ENCODE measurements at places on chromosomes 6 and 20.

DNA sequence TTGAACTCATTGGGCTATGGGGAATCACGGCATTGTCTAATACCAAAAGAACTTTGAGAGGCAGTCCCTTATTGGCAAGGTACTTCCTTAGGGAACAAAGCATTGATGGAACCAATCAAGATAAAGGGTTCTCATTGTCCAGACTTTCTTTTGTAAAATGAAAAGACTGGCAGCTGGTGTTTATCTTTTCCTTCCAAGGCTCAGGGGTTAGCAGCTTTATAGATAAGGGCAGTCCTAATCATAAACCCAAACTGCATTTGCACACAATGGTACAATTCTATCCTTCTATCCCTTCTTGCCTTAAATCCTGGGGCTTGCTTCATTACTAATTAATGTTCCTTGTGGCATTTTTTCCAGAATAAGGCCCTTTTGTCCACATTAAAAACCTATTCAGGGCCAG, 28.6 kb downstream of the CDK19 start:
- no peak for DNase-seq

GRCh38 chr6:27168108-27168507, 79.4 kb upstream of the PRSS16 start:
- no peak for DNase-seq

DNA sequence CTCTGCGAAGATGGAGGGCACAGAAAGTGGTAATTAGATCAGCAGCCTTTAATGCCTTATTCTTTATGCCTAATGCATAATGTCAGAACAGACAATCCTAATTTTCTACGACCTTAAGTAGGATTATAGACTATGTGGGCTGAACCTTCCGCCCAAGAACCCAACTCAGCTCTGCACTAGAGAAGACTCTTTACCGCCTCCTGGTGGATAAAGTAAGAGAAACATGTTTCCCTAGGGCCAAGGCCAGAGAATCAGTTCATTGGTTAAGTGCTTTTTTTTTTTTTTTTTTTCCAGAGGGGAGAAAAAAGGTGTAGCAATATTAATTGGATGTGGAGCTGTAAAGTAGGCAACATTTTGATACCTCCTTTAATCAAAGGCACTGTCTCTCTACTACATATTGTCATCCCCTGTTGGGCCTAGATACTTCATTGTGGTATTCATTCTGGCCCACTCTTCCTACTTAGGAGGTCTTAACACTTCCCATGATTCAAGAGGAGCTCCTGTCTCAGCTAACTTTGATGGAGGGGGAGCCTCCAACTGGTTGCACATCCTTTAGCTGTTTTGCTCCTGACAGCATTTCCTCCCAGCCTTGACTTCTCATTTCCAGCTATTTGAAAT, 124.9 kb upstream of the NRN1 start:
- no peak for DNase-seq

DNA sequence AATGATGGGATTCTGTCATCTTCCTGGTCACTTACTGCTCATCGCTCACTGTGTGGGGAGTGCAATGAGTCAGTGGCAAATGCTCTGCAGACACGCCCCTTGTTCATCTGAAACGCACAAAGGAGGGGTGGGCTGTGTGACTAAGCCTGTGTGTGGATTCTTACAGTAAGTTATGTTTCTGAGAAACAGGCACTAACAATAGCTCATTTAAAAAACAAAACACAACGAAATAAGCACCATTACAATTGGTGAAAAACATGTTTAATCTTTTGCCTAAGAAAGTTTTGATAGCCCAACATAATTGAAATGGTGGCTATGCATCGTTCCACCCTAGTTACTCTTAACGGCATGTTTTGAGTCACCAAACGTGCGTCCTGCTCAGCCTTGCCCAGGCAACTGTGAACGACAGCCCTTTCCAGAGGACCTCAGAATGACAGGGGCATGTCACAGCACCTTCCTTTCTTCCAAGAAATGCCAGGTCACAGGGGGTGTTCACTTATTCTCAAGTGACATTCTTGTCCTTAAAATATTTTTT, 118.4 kb upstream of the SGK1 start:
- peak; percentile 95 for DNase-seq

DNA sequence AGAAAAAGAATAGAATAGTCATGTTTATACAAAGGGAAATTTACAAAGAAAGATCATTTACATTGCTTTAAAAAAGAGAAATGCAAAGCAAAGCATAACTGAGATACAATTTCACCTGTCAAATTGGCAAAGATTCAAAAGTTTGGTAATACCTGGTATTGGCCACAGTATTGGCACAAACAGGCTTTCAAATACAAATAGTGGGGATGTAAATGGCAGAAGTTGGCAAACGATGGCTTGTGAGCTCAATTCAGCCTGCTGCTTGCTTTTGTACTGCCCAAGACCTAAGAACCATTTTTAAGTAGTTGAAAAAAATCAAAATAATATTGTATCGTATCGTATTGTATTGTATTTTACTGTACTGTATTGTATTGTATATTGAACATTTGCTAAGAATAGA, 194.5 kb upstream of the JAG1 start:
- no peak for DNase-seq

DNA sequence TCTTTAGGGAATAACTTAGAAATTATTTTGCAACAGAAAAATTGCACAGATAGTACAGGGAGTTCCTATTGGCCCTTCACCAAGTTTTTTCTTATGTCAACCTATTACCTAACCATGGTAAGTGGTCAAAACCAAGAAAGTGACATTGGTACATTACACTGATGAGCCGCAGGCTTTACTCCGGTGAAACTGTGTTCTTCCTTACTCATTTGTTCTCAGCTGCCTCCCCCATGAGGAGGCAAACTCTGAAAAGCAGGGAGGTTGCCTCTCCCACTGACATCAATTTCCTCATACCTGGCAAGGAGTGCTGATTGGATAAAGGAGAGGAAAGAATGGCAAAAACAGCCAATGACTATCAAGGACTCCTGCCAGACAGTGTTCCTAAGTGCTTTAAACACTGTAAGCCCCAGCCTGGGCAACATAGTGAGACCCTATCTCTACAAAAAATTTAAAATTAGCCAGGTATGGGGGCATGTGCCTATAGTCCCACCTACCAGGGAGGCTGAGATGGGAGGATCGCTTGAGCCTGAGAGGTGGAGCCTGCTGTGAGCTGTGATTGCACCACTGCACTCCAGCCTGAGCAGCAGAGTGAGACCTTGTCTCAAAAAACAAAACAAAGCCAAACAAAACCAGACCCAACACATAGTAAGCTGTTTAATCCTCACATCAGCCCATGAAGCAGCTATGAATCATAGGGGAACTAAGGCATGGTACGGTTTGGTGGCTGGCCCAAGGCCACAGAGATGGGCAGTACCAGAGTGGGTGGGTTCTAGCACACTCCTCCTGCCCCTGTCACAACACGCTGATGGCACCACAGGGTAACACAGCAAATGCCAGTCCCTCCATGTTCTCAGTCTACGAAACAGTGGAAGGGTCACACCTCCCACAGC, 24.7 kb downstream of the C20orf203 start:
- no peak for DNase-seq

GRCh38 chr6:134636186-134636799, 313.6 kb downstream of the ALDH8A1 start:
- DNase-seq: no peak

- no peak for DNase-seq
Measured at GRCh38 chr6:20946022-20946421, 411.8 kb downstream of the CDKAL1 start.

- DNase-seq: no peak
Measured at GRCh38 chr20:19996917-19997316, 20.2 kb upstream of the NAA20 start.

- no peak for DNase-seq
Measured at GRCh38 chr20:62232770-62233645, 5.3 kb upstream of the OSBPL2 start.

GRCh38 chr20:45328451-45328850, 19.8 kb downstream of the SDC4 start:
- DNase-seq: no peak
